SK-N-SH (cell line): ENCODE measurements at places on chromosomes 16 and 17.

- no peaks in the 10 kb centered on the region for H3K4me1 ChIP-seq
- peak; percentile 11 for DNase-seq
- no peak overlapping the region for H3K4me3 ChIP-seq
- no peaks in the 10 kb centered on the region for H3K36me3 ChIP-seq
- H3K27me3 ChIP-seq: no peaks in the 10 kb centered on the region
- no peak overlapping the region for H3K27ac ChIP-seq
These were observed 13.5 kb upstream of the DYNLRB2 start for GRCh38 chr16:80527297-80527696.

DNA sequence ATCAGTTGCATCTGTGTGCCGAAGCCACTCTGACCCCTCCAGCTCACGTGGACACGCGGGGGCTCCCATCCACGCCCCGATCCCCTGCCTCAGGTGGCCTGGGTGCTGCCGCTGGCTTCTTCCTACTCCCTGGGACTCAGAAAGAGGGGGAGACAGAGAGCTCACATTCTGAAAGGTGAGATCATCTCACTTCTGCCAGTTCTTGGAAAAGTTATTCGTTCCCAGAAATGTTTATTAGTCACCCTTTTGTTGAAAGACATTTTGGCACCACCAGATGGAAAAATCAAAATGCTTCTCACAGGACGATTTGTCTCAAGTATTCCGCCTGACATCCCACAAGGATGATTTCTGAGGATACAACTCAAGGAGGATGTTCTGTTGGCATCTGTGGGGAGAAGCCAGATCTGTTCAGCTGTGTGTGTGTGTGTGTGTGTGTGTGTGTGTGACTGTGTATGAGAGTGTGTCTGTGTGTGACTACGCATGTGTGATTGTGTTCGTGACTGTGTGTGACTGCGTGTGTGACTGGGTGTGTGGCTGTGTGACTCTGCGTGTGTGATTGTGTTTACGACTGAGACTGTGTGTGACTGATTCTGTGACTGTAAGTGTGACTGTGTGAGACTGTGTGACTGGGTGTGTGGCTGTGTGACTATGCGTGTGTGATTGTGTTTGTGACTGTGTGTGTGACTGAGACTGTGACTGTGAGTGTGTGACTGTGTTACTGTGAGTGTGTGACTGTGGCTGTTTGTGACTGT lies 207.3 kb downstream of the NTN1 start:
- no peak overlapping the region for H3K4me3 ChIP-seq
- H3K27me3 ChIP-seq: no peaks in the 10 kb centered on the region
- H3K36me3 ChIP-seq: no peaks in the 10 kb centered on the region

DNA sequence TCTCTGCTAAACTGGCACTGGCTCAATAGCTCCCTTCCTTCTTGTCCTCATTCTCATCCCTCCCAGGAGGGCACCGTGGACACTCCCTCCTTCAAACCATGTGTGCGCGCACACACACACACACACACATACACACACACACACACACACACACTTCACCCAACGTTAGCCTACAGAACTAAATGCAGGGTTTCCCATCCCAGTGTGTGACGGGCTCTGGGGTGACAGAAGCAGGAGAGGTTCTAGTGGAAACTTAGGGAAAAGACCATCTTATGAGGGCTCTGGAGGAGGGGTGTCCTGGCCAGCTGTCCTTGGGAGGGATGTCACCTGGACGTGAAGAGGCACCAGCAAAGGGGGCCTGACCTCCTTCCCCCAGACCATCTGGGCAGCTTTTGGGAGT lies 19.7 kb downstream of the OSBPL7 start:
- H3K4me3 ChIP-seq: no peak overlapping the region
- no peaks in the 10 kb centered on the region for H3K4me1 ChIP-seq
- no peaks in the 10 kb centered on the region for H3K36me3 ChIP-seq
- 0 out of 2 replicates have a peak, but pooled peaks cover 14% of the 10 kb centered on the region for H3K27me3 ChIP-seq
- peak; percentile 14 for DNase-seq
- H3K27ac ChIP-seq: no peak overlapping the region

- no peaks in the 10 kb centered on the region for H3K36me3 ChIP-seq
- no peak overlapping the region for H3K27ac ChIP-seq
- no peaks in the 10 kb centered on the region; the same call in none of the 2 replicates for H3K27me3 ChIP-seq
- no peak for DNase-seq
These were observed 52.7 kb upstream of the LHX1 start for GRCh38 chr17:36884495-36885152.

GRCh38 chr17:42141382-42141781 lies 13.4 kb downstream of the RAB5C start:
- H3K36me3 ChIP-seq: peaks cover 7% of the 10 kb centered on the region; the same call in 1 of the 2 replicates
- H3K4me1 ChIP-seq: peaks cover 6% of the 10 kb centered on the region; the same call in 1 of the 2 replicates
- no peak overlapping the region for H3K4me3 ChIP-seq
- no peak for DNase-seq
- no peak overlapping the region for H3K27ac ChIP-seq

GRCh38 chr17:81924557-81925532 lies 2.7 kb downstream of the MAFG start:
- H3K27ac ChIP-seq: no peak overlapping the region
- no peaks in the 10 kb centered on the region for H3K27me3 ChIP-seq
- peaks cover 20% of the 10 kb centered on the region; the same call in 1 of the 2 replicates for H3K4me1 ChIP-seq
- peaks cover 9% of the 10 kb centered on the region for H3K36me3 ChIP-seq
- no peak overlapping the region for H3K4me3 ChIP-seq
- DNase-seq: no peak

DNA sequence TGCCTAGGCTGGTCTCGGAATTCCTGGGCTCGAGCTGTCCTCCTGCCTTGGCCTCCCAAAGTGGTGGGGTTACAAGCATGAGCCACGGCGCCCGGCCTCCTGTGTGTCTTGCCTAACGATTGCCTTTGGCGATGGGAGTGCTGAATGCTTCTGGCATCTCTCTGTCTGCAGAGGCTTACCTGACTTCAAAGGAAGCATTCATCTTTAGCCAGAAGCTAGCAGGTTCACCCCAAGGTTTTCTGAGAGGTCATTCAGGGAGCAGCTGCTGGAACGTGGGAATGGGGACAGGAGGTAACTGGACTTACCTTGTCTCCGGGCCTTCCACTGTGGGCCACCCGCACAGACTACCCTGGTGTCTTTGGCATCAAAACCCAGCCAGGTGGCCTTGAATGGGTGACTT lies 54.7 kb downstream of the PLCG2 start:
- H3K27ac ChIP-seq: no peak overlapping the region
- H3K4me1 ChIP-seq: no peaks in the 10 kb centered on the region

GRCh38 chr17:16439303-16439791 lies 24.0 kb downstream of the TRPV2 start:
- H3K4me1 ChIP-seq: peaks cover 36% of the 10 kb centered on the region; the same call in 1 of the 2 replicates
- no peak for DNase-seq
- no peaks in the 10 kb centered on the region for H3K27me3 ChIP-seq
- peaks cover 42% of the 10 kb centered on the region for H3K36me3 ChIP-seq
- peak overlapping the region; percentile 87 for H3K4me3 ChIP-seq

- no peaks in the 10 kb centered on the region for H3K27me3 ChIP-seq
- H3K4me3 ChIP-seq: no peak overlapping the region
- no peak overlapping the region for H3K27ac ChIP-seq
- H3K36me3 ChIP-seq: peaks cover 60% of the 10 kb centered on the region
- no peak for DNase-seq
These were observed 293.4 kb downstream of the XYLT1 start for GRCh38 chr16:17177242-17177958.

GRCh38 chr16:1432388-1433262 lies 1.7 kb downstream of the PERCC1 start:
- no peaks in the 10 kb centered on the region for H3K36me3 ChIP-seq
- no peak for DNase-seq
- no peak overlapping the region for H3K27ac ChIP-seq

DNA sequence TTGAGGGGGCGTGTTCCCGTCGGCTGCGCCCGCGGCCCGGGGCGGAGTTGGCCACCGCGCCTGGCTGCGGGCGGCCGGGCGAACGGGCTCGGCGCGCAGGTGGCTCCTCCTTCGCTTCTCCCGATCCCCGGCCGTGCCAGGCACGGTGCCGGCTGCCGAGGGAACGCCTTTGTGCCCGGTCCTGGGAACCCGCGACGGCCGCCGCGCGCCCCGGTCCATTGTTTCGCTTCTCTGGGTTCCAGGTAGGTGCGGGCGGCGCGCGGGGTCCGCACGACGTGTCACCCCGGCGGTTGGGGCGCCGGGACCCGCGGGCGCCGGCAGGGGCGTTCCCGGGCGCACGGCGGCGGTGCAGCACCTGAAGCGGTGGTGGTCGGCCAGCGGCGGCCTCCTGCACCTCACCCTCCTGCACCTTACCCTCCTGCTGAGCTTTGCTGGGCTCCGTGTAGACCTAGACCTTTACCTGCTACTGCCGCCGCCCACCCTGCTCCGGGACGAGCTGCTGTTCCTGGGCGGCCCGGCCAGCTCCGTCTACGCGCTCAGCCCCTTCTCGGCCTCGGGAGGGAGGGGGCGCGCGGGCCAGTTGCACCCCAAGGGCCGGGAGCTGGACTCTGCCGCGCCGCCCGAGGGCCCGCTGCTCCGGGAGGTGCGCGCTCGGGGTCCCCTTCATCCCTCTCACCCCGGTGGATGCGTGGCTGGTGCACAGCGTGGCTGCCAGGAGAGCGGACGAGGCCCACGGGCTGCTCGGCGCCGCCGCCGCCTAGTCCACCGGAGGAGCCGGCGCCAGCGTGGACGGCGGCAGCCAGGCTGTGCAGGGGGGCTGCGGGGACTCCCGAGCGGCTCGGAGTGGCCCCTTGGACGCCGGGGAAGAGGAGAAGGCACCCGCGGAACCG lies 99.9 kb downstream of the EFCAB13 start:
- H3K27me3 ChIP-seq: no peaks in the 10 kb centered on the region
- H3K4me3 ChIP-seq: peak overlapping the region; percentile 59
- H3K4me1 ChIP-seq: no peaks in the 10 kb centered on the region
- peak; percentile 76 for DNase-seq
- 0 out of 2 replicates have a peak, but pooled peaks cover 2% of the 10 kb centered on the region for H3K36me3 ChIP-seq
- no peak overlapping the region for H3K27ac ChIP-seq

DNA sequence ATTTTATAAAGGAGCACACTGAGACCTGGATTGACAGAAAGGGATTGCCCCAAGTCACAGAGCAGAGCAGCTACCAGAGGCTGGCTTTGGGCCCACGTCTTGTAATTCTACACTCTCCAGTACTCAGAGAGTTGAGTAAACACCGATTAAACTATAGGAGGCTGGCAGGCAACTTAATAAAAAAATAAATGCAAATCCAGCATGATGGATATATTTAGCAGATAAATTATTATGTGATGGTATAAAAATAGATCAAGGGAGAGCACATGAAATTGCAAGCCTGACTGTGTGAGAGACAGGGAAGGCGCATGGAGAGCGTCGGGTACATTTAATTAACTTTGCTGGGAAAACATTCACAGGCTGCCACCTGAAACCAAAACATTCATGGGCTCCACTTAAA lies 87.7 kb upstream of the CCL2 start:
- DNase-seq: no peak
- no peaks in the 10 kb centered on the region for H3K36me3 ChIP-seq
- no peak overlapping the region for H3K27ac ChIP-seq
- no peaks in the 10 kb centered on the region; the same call in 1 of the 2 replicates for H3K27me3 ChIP-seq
- no peak overlapping the region for H3K4me3 ChIP-seq

DNA sequence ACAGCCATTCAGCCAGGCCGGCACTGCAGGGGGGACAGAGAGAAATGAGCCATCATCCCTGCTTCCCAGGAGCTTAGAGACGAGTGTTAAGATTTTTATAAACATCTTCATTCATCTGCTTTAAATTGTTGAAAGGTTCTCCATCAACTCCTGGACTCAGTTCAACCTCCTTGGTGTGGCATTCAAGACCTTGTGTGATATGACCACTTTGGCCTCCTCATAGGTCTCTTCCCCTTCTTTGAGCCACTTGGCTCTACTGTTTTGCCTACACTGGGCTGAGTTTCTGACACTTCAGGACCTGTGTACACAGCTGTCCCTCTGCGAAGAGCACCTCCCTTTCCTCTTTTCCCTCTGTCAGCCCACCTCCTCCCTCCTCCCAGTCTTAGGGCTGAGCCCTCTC lies 4.3 kb downstream of the DOC2B start:
- no peaks in the 10 kb centered on the region for H3K36me3 ChIP-seq
- H3K27me3 ChIP-seq: peaks cover 37% of the 10 kb centered on the region
- H3K4me3 ChIP-seq: no peak overlapping the region
- H3K27ac ChIP-seq: no peak overlapping the region; the same call in 1 of the 2 replicates
- DNase-seq: no peak

GRCh38 chr16:54577651-54578128 lies 291.1 kb upstream of the IRX3 start:
- no peak for DNase-seq
- no peak overlapping the region for H3K27ac ChIP-seq
- H3K4me3 ChIP-seq: no peak overlapping the region
- no peaks in the 10 kb centered on the region for H3K4me1 ChIP-seq
- H3K27me3 ChIP-seq: 0 out of 2 replicates have a peak, but pooled peaks cover 7% of the 10 kb centered on the region

DNA sequence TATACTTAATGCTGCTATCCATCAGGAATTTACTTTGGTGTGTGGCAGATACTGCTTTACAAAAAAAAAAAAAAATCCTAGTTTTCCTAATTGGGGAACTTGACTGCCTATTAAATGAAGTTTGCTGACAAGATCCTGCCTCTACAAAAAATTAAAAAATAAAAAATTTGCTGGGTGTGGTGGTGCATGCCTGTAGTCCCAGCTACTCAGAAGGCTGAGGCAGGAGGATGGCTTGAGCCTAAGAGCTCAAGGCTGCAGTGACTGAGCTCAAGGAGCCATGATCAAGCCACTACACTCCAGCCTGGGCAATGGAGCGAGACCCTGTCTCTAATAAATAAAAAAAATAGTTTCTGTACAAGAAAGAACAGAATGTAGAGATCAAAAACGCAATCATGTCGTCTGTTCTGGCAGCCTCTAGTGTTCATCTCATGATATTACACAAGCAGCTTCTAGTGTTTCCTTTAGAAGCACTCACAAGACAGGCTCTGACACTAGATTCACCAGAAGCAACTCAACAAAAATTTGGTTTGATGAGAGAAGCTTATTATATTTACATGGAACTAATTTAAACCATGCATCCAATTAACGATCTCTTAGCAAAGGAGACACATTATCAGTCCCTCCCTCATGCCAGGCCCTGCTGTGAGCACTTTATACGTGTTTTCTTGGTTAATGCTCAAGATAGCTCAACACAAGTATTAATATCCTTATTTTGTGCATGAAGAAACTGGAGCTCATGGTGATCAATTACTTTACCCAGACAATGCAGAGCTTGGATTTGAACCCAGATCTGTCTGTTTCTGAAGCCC lies 6.8 kb upstream of the KRTAP17-1 start:
- DNase-seq: peak; percentile 50
- no peaks in the 10 kb centered on the region for H3K36me3 ChIP-seq
- H3K27ac ChIP-seq: no peak overlapping the region
- H3K4me3 ChIP-seq: no peak overlapping the region
- H3K27me3 ChIP-seq: no peaks in the 10 kb centered on the region

DNA sequence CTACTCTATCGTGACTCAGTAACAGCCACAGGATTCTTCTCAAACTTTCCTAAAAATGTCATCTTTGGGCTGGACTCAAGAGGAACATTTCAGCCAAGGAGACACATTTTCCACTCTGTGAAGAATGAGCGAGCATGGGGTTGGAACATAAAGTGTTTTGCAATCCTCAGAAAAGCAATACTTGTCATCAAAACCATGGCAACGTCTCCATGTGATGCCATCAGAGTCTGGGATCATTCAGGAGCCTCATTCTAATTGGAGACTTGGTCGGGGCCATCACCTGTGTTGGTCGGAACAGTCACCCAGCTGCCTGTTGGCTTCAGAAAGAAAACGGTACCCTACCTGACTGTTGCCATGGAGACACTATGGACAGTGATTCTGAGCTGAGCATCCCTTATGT lies 25.5 kb downstream of the MYOCD start:
- H3K4me1 ChIP-seq: no peaks in the 10 kb centered on the region
- H3K4me3 ChIP-seq: no peak overlapping the region
- no peak overlapping the region for H3K27ac ChIP-seq
- no peaks in the 10 kb centered on the region for H3K36me3 ChIP-seq
- no peak for DNase-seq
- H3K27me3 ChIP-seq: no peaks in the 10 kb centered on the region

- H3K4me1 ChIP-seq: 0 out of 2 replicates have a peak, but pooled peaks cover 7% of the 10 kb centered on the region
- no peaks in the 10 kb centered on the region for H3K27me3 ChIP-seq
- H3K4me3 ChIP-seq: no peak overlapping the region
- peak overlapping the region; percentile 32; the same call in 1 of the 2 replicates for H3K27ac ChIP-seq
These were observed 5.7 kb upstream of the CISD3 start for GRCh38 chr17:38724337-38724988.
